ENCODE measurements at places on chromosomes 7 and 10. TPM values are rescaled to one million over a fixed set of nuclear protein-coding genes. Genes with fewer than 3 reads are reported as not detected.

DNA sequence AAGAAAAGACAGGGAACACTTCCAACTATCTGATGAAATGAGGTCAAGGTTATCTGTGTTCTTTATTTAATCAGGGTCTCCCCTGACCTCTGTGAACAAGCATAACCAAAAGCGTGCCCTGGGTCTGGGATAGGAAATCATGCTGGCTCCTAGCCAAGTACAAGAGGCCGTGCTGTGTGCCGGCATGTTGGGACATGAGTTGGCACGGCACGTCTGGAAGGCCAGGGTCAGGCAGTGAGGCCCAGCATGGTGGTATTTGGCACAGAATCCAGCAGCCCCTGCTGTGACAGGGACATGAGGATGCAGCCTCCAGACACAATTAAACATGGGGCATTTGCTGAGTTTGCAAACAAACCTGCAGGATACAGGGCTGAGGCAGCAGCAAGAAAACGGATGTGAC lies 320.4 kb downstream of the PLXNA4 start:
- DNase-seq: no peak

DNA sequence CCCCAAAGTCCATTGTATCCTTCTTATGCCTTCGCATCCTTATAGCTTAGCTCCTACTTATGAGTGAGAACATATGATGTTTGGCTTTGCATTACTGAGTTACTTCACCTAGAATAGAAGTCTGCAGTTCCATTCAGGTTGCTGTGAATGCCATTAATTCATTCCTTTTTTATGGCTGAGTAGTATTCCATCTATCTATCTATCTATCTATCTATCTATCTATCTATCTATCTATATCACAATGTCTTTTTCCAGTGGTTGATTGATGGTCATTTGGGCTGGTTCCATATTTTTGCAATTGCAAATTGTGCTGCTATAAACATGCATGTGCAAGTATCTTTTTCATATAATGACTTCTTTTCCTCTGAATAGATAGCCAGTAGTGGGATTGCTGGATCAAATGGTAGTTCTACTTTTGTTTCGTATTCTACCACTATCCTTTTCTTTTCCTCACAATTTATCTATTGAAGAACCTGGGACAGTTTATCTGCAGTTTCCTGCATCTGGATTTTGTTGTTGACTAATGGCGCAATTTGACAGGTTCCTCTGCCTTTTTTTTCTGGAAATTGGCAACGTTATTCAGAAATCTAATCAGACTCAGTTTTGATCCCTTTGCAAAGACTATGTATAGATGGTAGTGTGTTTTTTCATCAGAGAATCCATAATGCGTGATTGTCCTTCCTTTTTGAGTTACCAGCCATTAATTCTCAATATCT lies 287.2 kb downstream of the ARL4A start:
- no peak for DNase-seq

GRCh38 chr10:5317547-5318107 lies 47.1 kb upstream of the UCN3 start:
- DNase-seq: no peak

DNA sequence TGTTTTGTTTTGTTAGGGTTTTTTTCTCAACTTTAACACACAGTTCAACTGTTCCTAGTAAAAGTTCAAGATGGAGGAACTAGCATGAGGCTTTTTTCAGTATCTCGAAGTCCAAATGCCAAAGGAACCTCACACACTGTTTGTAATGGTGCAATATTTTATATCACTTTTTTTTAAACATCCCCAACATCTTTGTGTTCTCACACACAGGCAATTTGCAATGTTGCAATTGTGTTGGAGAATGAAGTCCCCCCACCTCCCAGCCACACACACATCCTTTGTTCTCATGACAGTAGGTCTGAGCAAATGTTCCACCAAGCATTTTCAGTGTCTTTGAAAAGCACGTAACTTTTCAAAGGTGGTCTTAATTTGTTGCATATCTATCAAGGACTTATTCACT lies 120.9 kb downstream of the TWIST1 start:
- DNase-seq: no peak

DNA sequence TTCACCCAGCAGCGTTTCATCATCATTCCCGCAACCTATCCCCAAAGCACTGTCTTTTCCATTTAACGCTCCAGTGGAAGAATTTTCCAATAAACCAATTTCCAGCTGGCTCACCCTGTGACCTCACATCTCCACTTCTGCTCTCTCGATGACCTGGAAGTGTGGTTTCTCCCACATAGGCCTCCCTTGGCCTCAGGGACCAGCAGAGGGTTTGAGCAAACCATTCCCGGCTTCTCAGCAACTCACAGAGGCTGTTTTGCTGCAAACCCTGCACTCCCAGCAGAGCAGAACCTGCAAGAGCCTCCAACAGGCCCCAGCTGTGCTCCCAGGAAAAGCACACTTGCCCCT lies 523.0 kb upstream of the FOXK1 start:
- no peak for DNase-seq

Gene PIK3CG
- polyA plus RNA-seq: 2.5 TPM

DNA sequence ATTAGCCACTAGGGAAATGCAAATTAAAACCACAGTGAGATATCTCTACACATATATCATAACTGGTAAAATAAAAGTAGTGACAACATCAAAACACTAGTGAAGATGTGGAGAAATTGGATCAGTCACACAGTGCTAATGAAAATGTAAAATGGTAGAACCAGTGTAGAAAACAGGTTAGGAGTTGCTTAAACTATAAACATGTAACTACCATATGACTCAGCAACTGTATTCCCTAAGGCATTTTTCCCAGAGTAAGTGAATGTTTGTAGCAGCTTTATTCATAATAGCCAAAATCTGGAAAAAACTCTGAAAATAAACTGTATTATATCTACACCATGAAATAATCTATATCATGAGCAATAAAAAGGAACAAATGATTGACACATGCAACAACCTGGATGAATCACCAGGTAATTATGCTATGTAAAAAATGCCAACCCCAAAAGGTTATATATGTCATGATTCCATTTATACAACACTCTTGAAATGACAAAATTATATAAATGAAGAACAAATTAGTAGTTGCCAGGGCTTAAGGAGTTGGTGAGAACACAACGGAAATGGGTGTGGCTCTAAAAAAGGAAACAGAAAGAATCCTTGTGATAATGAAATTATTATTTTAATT lies 22.8 kb downstream of the SLC25A40 start:
- DNase-seq: no peak
